CD4-positive, alpha-beta T cell treated with Interleukin-1 beta for 1 hour (primary cell): ENCODE measurements at places on chromosomes 5 and 9.

GRCh38 chr9:86368871-86369521 is 14.8 kb upstream of the TUT7 start:
- DNase-seq, result peak; percentile 11

DNA sequence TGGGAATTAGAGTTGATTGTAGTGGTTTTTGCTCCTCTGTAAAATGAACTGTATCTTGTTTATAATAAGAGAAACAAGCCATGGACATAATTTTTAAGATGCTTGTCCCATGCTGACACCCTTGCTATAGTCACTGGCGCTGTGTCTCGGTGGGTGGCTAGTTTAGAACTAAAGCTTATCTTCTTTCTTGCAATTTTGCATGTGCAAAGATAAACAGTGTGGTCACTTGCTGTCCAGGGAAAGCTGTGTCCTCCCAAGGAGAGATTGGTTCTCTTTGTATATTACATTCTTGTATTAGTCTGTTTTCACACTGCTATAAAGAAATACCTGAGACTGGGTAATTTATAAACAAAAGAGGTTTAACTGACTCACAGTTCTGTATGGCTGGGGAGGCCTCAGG is 143.8 kb downstream of the MELK start:
- no peak for DNase-seq

- no peak for DNase-seq
Measured at GRCh38 chr5:56668996-56669395, 146.4 kb upstream of the MAP3K1 start.

DNA sequence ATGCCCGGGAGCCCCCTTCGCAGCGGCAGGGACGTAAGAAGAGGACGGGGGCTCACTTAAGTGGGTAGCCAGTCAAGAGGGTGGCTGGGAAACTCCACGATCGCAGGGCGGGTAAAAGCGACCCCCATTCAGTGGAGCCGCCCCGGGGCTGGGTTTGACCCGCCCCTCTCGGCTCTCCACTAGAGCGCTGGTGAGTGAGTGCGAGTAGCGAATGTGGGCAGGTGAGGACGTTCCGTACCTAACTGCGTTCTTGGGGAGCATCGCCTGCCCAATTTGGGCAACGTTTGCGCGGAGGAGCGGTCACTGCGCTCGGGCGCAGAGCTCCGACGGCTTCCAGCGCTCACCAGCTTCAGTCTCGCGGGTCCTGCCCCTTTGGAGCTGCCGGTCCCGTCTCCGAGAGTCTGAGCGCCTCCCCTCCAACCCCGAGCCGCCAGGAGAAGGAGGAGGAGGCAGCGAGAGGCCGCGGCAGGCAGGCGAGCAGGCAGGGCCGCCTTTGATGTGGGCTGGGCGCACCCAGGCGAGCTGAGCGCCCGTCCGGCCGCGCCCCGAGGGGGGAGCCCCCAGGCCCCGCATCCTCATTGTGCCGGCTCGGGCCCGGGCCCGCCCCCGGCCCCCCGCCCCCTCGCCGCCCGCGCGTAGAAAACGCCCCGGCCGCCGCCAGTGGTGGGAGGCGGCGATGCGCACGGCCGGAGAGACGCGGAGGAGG is at the start of gene FGF18:
Gene FGF18, plus strand, starts transcription at position 666 of the 706 bp plus-strand sequence. CDS start 553 bp downstream, outside the sequence.
- peak; percentile 8 for DNase-seq

DNA sequence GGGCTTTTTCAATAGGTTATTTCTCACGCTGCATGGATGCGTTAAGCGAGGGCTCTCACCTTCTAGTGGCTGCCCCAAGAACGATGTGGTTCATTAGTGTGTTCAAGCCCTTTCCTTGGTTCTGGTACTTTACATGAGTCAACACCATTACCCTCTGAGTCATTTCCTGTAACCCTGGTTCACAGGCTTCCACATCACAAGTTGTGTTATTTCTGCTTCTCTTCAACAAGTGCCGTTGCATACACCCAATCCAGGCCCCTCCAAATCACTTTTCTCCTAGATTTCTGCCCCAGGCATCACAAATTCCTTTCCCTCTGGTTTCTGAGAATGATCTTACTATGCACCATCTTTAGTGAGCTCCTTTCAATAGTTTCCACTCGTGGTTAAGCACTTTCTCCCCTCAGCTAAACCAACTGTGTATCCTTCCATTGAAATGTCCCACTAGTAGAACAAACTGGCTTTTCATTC is 69.5 kb upstream of the RAD23B start:
- DNase-seq, result peak; percentile 31

DNA sequence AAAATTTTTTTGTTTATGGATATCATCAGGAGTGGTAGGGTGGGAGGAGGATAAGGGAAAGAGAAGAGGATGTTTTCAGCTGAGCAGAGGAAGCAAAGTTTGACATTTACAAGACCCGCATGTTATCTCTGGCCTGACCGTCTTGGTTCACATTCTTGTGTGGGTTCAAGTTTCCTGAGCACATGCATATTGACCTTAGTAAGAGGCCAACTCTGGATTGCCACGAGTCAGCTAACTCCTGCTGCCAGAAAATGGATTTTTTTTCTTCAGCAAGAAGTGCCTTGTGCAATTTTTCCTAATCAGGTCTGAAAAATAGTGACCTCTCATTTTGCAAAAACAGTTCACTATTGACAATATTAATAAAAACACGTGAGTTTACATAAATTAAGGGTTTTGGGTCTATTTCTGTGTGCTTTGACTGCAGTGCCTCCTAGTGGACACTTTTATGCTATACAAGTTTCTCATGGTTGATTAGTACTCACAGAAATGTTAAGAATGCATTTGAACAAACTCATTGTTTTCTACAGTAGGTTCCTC is 27.1 kb upstream of the BASP1 start:
- no peak for DNase-seq

GRCh38 chr5:174410716-174411478 is 313.5 kb upstream of the MSX2 start:
- no peak for DNase-seq

GRCh38 chr9:95726756-95727155 is 148.7 kb upstream of the ERCC6L2 start:
- DNase-seq, result peak; percentile 40

- DNase-seq, result no peak
Measured at GRCh38 chr9:136823136-136824046, 15.6 kb downstream of the RABL6 start.
